ENCODE measurements at places on chromosomes 11 and 22. TPM values are rescaled to one million over a fixed set of nuclear protein-coding genes. Genes with fewer than 3 reads are reported as not detected.

SSTR3 gene
- total RNA-seq, result 3.1 TPM

NXPE4 gene
- not detected for total RNA-seq

ROM1 gene
- 2.1 TPM for total RNA-seq

TRIM21 gene
- 23.6 TPM for total RNA-seq

TRPT1 gene
- 14.3 TPM for total RNA-seq

TEAD1 gene
- not detected for total RNA-seq

KDELR3 gene
- not detected for total RNA-seq

GTSE1 gene
- total RNA-seq, result 0.30 TPM

NAGA gene
- total RNA-seq, result 1.8 TPM

All from CD8-positive, alpha-beta T cell (primary cell).